CD4-positive, alpha-beta T cell treated with Interleukin-4 for 1 hour (primary cell): ENCODE measurements at places on chromosomes 11 and 22.

GRCh38 chr11:133745791-133746190 lies 99.5 kb downstream of the SPATA19 start:
- DNase-seq, result no peak

DNA sequence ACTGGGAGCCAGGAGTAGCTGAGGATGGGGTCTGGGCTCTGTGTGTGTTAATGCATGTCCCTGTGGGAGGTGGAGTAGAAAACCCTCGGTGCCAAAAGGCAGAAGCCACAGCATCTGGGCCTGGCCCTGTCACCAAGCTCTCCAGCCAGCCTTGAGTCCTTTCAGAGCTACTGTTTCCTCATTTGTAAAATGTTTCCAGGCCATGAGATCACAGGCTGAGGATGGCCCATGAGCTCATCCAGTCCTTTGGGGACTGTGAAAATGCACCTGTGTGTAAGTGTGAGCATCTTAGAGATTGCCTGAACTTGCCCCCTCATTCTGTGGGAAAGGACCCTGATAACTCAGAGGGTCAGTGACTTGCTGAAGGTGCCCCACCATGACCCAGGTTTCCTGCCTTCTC lies 9.1 kb downstream of the ANKK1 start:
- DNase-seq, result no peak

GRCh38 chr11:8749202-8749601 lies 66.6 kb downstream of the RPL27A start:
- no peak for DNase-seq

GRCh38 chr11:61516675-61517572 lies 8.4 kb downstream of the LRRC10B start:
- peak; percentile 50 for DNase-seq

DNA sequence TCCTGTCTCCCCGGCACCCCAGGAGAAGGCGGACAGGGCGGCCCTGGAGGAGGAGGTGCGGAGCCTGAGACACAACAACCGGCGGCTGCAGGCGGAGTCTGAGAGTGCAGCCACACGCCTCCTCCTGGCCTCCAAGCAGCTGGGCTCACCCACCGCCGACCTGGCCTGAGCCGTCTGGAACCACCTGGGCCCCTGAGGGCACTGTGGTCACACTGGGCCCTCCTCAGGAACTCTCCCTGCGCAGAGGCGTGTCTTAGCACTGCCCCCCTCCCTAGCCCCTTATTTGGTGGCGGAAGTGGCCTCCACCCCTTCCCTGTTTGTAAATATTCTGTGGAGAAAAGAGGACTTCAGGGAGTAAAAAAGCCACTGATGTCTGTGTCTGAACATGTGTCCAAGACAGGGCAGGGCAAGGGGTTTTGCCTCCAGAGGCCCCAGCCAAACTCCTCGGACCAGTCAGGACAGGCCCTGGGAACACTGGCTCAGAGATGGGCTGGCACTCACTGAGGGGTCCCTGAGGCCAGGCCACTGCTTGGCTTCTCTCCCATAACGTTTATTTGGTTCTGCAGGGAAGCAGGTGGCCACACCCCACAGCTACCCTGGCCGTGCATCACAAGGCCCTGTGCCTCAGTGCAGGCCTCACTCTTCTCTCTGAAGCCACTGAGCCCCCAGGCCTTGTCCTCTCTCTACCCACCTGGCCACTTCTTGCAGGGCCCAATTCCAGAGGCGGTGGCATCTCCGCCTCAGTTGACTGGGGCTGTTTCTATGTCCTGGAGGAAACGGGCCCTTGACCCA lies 12.0 kb downstream of the RELA start:
- DNase-seq, result no peak

GRCh38 chr22:48976556-48977535 lies 850.8 kb downstream of the BRD1 start:
- no peak for DNase-seq

GRCh38 chr11:35216962-35217678 lies 78.1 kb downstream of the CD44 start:
- DNase-seq, result peak; percentile 61

DNA sequence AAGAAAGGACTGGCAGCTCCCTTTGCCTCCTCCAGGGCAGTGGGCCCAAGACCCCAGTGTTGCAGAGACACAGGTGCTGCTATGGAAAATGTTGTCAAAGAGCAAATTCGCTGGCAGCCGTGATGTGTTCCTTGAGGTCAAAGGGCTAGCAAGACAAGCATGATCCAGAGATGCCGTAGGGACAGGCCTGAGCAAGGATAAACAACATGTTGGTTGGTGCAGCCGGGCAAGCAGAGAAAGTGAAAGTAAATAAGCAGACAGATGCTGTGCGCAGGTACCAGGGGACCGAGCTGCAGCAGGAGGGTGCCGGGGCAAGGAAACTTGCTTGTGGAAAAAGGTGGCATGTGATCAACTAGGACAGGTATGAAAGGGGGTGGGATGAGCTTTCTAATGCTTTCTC lies 125.5 kb upstream of the NECTIN1 start:
- DNase-seq, result no peak

- no peak for DNase-seq
Observed at GRCh38 chr11:44868021-44868420, 82.7 kb downstream of the TP53I11 start.

- peak; percentile 48 for DNase-seq
Observed at GRCh38 chr11:33773404-33773986, 825 bp downstream of the FBXO3 start.

DNA sequence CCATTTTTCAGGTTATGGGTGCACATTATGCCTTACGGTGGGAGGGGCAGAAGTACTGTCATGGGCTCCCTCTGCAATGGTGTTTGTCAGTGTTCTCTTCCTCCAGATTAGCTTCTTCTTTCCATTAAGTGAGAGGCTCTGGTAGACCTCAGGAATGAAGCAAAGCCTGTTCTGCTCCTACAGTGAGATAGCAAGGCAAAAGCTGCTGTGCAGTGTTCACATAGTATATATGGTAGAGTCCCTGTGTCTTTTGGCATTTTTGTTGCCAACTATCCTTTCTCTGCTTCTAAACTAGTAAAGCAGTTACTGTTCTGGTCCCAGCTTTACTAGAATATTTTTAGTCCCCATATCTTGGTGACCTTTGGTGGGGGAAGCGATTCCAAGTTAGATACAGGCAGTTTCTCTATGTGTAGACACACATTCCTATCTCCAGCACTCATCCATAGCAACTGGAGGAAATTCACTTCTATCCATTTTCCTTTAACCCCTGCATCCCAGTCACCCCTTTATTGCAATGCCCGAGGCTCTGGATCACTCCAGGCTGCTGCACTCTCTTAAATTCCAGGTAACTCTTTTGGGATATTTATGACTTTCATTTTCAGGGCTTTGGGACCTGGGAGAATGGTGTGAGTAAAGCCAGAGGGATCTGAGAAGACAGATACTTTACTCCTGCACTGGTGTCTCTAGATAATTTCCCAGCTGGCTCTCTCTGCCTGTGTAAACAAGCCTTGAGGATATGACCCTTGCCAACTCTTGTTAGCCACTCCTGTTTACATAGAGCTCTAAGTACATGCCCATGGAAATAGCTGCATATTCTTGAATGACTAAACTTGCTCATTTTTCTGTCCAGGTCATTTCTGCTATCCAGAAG lies 3.9 kb upstream of the TRIM34 start:
- DNase-seq, result no peak
